ENCODE measurements at places on chromosomes 13 and 19. TPM values are rescaled to one million over a fixed set of nuclear protein-coding genes. Genes with fewer than 3 reads are reported as not detected.

Gene ZNF793
- total RNA-seq = 1.2 TPM

Gene LIPE
- total RNA-seq = 3,641 TPM

Gene VAV1
- total RNA-seq = 9.4 TPM

Gene LILRB3
- 135 TPM for total RNA-seq
